Upper lobe of right lung (tissue), 1 donor: ENCODE measurements at places on chromosomes 11 and 22. TPM values are rescaled to one million over a fixed set of nuclear protein-coding genes. Genes with fewer than 3 reads are reported as not detected.

Gene ACTN3
- total RNA-seq, result not detected

- no peak for DNase-seq
Measured at GRCh38 chr11:70675697-70676374, 277.5 kb downstream of the CTTN start.

Gene XNDC1N
- total RNA-seq, result 7.0 TPM

GRCh38 chr11:13384908-13385640 lies 77.9 kb downstream of the BTBD10 start:
- DNase-seq, result no peak

DNA sequence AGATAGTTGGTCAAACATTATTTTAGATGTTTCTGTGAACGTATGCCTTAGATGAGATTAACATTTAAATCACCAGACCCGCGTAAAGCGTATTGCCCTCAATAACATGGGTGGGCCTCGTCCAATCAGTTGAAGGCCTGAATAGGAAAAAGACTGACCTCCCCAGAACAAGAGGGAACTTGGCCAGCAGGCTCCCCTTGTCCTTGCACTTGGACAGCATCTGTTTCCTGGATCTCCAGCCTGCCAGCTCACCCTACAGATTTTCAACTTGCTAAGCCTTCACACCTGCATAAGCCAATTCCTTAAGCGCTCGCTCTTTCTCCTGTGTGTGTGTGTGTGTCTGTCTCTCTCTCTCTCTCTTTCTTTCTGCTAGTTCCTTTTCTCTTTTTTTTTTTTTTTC lies 8.2 kb downstream of the TOM1 start:
- peak; percentile 10 for DNase-seq

GRCh38 chr11:91686700-91687099 lies 537.9 kb upstream of the FAT3 start:
- no peak for DNase-seq

DNA sequence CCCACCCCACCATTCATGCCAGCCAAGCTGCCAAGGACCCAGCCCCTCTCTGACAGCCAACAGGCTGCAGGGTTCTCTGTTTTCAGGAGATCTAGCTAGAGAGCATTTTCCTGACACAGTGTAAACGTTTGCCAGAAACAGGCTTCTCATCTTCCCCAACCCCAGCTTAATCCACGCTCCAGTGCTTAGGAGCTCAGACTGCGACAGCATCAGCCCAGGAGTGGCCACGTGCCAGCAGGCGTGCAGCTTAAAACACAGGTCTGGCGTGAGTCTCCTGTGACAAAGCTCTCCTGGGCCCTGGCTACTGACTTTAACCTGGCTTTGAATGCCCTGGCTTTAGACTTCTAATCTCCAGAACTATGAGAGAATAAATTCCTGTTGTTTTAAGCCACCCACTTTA lies 66.6 kb downstream of the GALNT18 start:
- DNase-seq, result peak; percentile 81

Gene ATM
- 74.0 TPM for total RNA-seq

GRCh38 chr11:32374261-32374711 lies 61.1 kb downstream of the WT1 start:
- DNase-seq, result no peak

Gene SPINDOC
- 20.3 TPM for total RNA-seq

GRCh38 chr11:118984825-118985224 lies 13.1 kb upstream of the CENATAC start:
- no peak for DNase-seq

GRCh38 chr11:46247090-46247489 lies 30.4 kb upstream of the CREB3L1 start:
- DNase-seq, result no peak

Gene HEPN1
- not detected for total RNA-seq

Gene TREH
- total RNA-seq, result 0.46 TPM

DNA sequence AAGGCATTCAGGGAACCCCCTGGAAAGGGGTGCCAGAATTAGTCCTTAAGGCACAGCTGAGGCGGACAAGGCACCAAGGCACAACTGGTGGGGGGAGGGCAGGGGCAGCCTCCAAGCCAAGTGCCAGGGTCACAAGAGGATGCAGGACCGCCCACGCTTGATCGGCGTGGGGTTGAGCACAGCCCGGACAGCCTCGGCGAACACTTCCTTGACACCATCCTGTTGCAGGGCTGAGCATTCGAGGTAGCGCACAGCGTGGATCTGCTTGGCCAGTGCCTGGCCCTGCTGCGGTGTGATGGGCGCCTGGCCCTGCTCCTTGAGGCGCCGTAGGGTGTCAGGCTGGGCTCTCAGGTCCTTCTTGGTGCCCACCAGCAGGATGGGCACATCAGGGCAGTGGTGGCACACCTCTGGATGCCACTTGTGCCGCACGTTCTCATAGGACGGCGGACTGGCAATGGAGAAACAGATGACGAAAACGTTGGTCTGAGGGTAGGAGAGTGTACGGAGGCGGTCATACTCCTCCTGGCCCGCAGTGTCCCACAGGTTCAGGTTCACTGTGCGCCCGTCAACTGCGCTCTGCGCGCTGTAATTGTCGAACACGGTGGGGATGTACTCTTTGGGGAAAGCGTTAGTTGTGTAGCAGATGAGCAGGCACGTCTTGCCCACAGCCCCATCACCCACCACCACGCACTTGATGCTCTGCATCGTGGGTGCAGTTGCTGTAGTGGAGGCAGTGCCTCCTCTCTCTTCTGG lies 13.1 kb downstream of the RHOG start:
- DNase-seq, result no peak

GRCh38 chr11:75474878-75475766 lies 42.1 kb upstream of the KLHL35 start:
- peak; percentile 74 for DNase-seq

Gene NOX4
- total RNA-seq, result 2.7 TPM

Gene HBE1
- total RNA-seq, result not detected

DNA sequence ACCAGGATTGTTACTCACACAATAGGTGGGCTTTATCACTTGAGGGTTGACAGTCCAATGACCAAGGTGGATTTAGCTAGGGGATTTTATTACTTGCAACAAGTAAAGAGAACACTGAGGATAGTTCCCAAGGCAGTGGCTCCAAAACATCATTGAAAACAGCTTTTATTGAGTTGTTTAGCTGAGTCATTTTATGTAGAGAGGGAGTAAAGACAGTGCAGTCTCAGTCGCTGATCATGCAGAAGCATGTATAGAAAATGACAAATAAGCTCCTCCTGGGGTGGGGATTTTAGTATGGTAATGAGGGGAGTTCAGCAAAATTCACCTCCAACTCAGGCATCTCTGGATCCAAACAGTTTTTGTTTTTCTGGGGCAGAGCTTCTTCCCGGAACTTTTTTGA lies 163.0 kb upstream of the CCDC179 start:
- no peak for DNase-seq

GRCh38 chr11:66044757-66045156 lies 4.2 kb downstream of the GAL3ST3 start:
- DNase-seq, result no peak

Gene PHOX2A
- total RNA-seq, result not detected

DNA sequence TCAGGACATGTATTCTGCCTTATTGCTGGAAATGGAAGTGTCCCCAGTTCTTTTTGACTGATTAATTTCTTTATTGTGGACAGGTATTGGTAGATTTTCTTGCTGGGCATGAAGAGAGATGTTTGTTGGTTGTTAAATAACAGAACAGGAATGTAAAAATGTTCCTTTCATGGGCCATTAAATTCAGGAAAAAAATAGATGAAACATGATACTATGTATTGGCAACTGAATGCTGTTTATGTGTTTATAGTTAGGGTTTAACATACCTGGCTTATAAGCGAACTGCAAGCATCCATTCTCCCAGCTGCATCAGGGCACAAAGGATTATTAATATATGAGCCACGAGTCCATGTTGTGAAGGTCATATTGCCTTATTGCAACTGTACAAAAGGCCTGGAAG lies 368.5 kb downstream of the NELL1 start:
- no peak for DNase-seq

- DNase-seq, result no peak
Measured at GRCh38 chr11:116813781-116814471, 9.2 kb downstream of the APOA4 start.

- DNase-seq, result no peak
Measured at GRCh38 chr11:59216641-59217564, 4.2 kb upstream of the MPEG1 start.

DNA sequence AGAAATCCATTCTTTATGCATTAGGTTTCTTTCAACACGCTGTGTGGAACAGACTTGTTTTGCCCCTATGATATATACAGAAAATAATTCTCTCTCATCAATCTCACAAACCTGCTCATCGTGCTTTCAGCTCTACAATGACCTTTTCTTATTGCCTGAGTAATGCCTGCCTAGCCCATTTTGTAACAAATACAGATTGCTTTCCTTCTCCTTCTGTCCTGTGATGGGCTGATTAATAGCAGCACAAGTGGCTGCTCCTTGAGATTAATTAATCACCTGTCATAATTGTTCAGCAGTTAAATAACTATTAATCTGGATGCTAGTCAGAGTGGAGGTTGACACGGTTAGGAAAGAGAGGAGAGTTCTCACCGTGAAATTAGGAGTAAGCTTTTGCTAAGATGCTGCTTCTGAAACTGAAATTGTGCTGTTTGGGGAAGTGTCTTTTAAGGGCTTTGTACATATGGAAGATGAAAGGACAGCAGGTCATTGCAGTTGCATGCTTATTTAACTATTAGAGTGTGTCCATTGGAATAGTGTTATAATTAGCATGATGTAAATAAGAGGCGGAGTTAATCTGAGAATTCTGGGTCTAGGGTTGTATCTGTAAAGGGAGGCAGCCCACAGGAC lies 1430.5 kb downstream of the FAM181B start:
- no peak for DNase-seq

DNA sequence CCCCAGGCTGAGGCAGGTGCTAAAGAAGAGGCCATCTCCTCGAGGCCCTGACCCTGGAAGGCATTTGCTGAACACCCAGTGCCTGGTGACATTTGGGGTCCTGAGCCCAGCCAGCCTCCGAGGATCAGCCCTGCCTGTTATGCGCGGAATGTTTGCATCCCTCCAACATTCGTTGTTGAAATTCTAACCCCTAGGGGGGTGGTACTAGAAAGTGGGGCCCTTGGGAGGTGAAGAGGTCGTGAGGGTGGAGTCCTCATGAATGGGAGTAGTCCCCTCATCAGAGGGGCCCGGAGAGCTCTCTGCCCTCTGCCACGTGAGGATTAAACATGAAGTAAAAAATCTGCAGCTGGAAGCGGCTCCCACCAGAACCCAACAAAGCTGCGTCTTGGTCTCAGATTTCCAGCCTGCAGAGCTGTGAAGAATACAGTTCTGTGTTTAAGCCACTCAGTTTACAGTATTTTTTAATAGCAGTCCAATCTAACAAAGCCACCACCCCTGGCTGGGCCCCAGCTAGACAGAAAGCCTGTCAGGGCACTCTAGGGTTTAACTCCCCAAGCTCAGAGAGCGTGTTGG lies 35.3 kb upstream of the SEPTIN5 start:
- no peak for DNase-seq

DNA sequence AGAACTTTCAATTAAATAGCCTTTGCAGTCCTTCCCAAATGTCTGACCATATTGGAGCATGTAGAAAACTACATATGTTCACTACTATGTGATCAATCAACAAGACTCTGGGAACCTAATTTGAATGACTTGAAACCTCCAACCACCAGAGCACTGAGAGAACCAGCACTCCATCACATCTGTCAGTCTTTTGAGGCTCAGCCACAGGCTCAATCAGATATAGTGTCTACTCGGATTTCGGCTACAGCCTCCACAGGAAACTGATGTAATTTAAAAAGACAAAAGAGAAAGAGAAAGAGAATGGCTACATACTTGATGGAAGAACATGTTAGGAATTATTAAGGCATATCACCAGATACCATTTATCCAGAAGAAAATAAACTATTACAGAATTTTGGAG lies 859.0 kb downstream of the FAM181B start:
- DNase-seq, result no peak

DNA sequence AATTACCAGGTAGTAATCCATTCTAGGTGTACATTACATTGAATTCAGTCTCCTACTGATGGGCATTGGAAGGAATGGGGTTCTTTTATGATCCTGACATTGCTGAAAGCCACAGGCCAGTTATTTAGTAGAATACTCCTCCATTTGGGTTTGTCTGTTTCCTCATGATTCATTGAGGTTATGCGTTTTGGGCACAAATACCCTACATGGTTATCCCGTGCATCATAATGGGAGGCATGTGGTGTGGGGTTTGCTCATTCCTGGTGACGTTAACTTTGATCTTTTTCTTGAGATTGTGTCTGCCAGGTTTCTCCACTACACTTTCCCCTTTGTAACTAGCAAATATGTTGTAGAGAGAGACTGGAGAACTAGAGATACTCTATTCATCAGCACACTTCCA lies 5.5 kb downstream of the FOLR3 start:
- DNase-seq, result no peak
